ENCODE measurements at places on chromosomes 11 and 22. TPM values are rescaled to one million over a fixed set of nuclear protein-coding genes. Genes with fewer than 3 reads are reported as not detected.

DNA sequence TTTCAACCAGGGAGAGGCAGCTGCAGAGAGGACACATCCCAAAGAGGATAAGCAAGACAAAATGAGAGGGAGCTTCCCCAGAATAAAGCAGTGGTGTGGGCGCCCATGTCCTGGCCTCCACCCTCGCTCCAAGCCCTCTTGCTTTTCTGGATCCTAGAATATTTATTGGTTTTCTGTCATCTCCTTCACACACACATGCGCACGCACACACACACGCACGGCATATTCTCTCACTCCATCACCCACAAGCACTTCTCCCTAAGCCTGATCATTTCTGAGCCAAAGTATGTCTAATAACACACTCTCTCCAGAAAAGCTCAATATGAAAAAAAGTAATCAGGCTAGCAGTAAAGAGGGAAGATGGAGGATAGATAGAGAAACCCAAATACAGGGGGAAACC lies 7.6 kb downstream of the IGSF9B start:
- no peak for DNase-seq

DNA sequence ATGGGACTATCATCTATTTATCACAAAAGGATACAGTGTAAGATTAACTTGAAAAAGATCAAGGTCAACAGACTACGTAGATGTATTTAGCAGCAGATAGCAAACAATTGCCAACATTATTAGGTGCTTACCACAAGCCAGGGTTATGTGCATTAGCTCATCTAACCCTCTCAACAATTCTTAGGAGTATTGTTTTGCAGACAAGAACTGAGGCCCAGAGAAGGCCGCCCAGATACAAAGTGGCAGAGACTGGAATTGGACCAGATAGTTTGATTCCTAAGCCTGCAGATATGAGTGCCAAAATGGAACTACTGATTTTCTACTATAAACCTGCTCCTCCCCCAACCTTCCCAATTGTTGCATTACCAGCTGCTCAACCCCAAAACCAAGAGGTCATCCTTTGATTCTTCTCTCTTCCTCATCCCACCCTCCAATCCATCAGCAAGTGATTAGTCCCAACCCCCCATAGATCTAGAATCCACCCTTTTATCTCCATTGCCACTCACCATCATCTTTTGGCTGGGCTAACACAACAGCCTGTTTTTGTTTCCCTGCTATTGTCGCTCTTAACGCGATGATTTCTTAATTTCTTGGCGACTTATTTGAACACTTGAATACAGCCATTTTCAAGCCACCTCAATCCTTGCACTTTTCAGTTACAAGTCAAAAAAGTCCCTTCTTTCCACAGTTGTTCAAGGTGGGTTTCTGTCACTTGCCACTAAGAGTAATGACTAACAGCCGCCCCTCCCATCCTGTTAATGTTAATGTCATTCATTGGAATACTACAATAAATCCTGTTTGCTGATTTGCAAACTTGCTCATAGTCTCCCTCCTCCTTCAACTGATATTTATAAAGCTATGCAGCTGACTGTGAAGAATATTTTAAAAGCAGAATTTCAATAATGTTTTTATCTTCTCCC lies 2.7 kb downstream of the TMEM123 start:
- no peak for DNase-seq

DNA sequence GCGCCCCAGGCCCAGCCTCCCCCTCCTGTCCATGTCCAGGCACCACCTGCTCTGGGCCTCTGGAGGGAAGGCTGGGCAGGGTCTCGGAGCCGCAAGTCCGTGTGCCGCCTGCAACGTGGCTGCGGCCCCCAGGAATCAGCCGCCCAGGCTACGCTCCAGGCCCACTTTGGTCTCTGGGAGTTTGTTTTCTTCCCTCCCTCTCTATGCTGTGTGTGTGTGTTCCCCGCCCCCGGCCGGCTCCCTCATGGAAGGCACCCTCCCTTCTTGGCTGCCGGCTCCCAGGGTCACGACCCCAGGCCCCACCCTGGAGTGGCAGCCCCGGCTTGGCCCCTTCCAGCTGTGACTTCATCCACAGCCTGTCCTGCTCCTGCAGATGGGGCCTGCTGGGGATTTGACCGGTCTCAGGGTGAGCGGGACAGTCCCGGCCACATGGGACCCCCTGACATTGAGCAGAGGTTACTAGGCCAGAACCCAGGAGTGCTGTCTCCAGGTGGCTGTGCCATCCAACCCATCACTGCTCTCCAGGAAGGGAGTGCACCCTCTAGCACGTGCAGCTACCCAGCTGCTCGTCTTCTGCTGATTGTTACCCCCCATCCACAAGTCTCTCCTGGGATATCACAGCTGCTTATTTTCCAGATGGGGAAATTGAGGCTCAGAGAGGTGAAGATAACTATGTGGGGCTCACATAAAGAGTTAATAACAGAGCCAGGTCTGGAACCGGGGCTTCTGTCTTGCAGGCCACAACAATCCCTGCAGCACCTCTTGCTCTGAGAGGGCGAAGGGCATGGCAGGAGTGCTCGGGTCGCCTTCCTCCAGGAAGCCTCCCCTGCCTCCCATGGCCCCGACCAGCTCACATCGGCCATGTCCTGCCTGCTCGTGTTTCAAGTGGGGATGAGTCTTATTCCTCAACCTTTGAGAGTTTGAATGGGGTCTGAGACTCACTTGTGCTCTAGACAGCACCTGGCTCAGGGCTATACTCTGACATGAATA lies 2.8 kb upstream of the LIF start:
- DNase-seq, result no peak

GRM5 gene
- total RNA-seq, result not detected
